ENCODE measurements at places on chromosomes 3 and 15.
A peak's percentile ranks its signal among the peaks of the same experiment; 100 is the strongest.

GRCh38 chr3:194470615-194471014, 16.2 kb downstream of the ATP13A3 start:
- DNase-seq: no peak

- no peak for DNase-seq
Measured at GRCh38 chr15:38514601-38515000, 50.0 kb downstream of the RASGRP1 start.

GRCh38 chr3:78970656-78971055, 797.1 kb downstream of the ROBO1 start:
- DNase-seq: no peak

DNA sequence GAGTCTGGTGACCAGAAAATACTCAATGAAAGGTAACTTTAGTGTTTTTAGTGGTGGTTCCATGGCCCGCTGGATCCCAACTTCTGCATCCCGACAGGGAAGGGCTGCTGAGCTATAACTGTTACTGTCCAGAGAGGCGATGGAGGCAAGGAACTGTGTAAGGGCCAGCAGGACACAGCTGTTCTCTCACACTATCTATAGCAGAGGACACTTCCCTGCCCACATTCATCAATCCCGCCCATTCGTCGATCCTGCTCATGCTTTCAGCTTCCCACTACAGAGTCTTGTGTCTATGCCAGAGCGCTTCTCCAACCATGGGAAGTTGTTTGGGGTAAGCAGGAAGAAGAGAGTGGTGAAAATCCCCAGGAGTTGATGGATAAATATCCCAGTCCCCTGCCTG, 8.4 kb downstream of the COLQ start:
- no peak for DNase-seq

DNA sequence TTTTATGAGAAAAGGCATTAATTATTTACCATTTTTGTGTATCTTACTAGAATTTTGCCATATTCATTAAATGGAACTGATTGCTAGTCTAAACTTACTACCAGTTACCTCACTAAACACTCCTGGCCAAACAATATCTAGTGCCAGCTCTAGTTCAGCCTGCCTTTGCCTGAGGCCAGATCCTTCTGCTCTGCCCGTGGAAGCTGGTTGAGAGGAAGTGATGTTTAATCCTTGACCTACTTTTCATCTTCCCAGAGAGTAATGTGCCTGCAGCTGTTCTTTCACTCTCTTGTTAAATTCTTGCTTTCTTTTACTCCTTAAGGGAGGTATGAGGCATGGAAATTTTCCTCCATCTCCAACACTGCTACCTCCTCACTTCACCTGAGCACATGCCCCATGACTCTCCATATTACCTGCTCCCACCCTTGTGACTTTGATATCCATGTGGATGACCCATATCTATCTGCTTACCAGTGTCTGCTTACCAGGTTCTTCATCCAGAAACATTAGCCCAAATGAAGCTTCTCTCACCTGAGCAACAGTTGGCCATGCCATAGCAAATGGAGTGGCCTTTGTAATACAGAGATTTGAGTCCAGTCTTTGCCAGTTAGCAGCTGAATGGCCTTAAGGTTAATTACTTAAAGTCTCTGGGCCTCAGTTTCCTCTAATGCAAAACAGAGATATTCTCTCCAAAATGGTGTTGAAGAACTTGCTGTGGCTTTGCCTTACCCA, 53.4 kb downstream of the UBE2E1 start:
- DNase-seq: no peak

- no peak for DNase-seq
Measured at GRCh38 chr3:173135059-173135458, 6.0 kb downstream of the SPATA16 start.

GRCh38 chr3:121979734-121980449, 42.2 kb downstream of the ILDR1 start:
- no peak for DNase-seq

GRCh38 chr3:33023176-33024136, 72.0 kb downstream of the CCR4 start:
- DNase-seq: peak; percentile 79

DNA sequence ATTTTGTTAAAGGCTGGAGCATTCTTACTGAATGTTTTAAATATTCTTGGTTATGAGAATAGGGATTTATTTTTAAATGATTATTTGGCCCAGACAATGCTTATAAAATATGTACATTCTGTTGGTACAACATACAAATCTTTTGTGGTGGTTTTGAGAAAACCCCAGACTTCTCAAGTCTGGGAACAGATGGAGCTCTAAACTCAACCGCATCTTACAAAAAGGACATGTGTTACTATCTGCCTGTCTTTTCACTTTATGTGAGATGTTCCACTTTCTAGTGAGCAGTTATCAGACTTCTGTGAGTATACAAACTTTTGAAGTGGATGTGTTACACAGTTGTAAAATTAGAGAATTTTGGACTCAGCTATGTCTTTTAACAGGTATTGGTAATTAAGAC, 135.5 kb upstream of the RBMS3 start:
- no peak for DNase-seq

GRCh38 chr3:30607032-30607833, 832 bp downstream of the TGFBR2 start:
- peak; percentile 77 for DNase-seq

DNA sequence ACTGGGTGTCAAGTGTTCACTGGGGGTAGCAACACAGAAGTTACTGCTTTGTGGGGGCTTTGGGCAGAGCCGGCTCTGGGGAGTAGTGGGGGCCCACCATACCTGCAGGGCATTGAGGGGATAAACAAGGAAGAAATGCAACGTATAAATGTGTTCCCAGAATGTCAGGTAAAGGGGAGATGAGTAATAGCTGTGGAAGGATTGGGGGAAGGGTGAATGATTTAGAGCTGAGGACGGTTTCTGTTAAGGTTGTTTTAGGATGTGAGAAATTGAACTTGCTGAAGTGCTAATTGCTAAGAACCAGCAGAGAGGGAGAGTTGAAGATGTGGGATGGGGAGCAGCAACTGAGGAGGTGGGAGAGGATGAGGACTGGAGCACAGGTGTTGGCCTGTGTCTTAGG, 10.7 kb downstream of the SCG5 start:
- no peak for DNase-seq

DNA sequence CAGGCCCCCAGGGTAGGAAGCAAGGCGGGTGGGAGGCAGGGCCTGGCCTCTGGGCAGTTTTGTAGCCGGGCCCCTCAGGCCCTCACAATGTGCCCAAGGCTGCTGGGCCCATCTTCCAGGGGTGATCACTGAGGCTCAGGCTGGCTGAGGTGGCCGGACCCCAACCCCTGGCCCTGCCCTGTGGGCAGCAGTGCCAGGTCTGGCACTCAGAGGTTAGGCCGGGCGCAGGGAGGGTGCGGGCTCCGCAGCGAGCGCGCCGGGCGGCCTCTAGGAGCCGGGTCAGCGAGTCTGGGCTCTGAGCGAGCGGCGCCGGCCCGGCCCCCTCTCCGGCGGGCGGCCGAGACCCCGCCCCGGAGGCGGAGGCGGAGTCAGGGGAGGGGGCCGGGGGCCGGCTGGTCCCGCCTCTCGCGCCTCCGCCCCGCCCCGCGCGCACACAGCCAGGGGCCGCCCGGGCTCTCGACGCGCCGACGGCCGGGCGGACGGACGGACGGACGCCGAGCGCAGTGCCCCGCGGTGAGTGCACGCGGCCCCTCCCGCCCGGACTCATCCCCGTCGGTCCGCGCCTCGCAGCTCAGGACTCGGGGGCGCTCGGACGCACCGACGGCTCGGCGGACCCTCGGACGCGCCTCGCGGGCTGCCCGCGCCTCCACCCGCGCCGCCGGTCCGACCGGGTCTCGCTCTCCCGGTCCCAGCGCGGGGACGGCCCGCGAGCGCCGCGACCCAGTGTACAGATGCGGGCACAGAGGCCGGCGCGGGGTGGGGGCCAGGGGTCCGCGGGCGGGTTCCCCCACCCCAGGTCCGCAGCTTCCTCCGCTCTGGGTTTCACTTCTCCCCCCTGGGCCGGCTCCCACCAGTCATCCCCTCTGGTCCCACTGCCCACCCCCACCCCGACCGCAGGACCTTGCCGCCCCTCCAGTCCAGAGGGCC, at the start of gene FBLN2:
TSS of gene FBLN2 (plus strand) at position 430 of the 927 bp plus-strand sequence. CDS start 21,231 bp downstream, outside the sequence.
- DNase-seq: peak; percentile 11

GRCh38 chr15:68056097-68056865, 2.2 kb downstream of the PIAS1 start:
- DNase-seq: no peak

DNA sequence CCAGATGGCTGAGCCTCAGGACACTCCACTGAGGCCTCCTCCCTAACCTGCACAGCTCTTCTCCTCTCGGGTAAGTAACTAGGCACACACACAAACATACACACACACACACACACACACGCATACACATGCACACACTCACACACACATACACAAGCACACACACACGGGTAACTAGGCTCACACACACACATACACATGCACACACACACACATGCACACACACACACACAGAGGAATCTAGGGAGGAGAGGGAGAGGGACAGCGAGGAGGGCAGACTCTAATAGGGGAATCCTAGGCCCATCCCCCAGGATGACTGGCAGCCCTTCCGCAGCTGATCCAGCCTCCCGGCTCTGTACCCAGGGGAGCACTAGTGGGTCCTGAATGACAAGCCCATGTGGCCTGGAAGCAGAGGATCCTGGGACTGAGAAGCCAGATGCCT, 177.4 kb upstream of the LINGO1 start:
- DNase-seq: no peak

GRCh38 chr15:69096196-69096595, 64.2 kb upstream of the GLCE start:
- DNase-seq: no peak

GRCh38 chr3:42301446-42302175, 35.6 kb upstream of the CCK start:
- no peak for DNase-seq

DNA sequence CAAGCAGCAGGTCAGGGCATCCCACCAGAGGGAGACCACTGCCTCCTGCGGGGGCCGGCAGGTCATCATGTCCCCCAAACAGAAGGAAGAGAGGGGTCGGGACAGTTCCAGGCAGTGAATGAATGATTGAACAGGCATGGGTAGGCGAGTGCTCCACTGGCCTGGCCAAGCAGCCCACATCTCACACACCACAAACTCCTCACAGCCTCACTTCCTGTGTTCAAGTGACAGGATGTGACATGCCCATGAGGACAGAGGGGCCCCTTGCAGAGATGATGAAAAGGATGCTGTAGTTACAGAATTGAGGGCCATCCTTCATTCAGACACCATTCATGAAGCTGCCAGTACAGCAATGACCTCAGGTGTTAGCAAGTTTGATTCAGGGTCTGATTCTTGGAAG, 3.7 kb downstream of the IQSEC1 start:
- DNase-seq: peak; percentile 85

DNA sequence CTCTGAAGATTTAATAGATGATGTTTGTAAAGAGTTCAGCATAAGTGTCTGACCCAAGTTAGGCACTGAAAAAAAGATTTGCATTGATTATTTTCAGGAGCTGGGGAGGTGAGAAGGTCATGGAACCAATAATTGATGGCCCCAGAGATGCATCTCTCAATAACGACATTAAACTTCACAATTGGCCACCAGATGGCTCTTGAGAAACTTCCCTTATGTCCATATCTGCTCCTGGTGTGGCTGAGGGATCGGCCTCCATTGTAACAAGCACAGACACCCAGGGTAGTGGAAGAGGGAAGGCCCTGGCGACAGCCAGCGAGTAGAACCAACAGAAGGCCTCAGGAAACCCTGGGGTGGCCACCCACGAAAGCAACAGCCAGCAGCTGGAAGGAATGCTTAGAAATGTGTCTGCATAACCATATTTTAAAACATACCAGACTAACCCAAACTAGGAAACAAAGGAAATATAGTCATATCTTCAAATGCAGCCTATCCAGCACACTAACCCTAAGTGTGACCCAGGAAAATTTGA, 536.7 kb downstream of the SOX2 start:
- DNase-seq: no peak

DNA sequence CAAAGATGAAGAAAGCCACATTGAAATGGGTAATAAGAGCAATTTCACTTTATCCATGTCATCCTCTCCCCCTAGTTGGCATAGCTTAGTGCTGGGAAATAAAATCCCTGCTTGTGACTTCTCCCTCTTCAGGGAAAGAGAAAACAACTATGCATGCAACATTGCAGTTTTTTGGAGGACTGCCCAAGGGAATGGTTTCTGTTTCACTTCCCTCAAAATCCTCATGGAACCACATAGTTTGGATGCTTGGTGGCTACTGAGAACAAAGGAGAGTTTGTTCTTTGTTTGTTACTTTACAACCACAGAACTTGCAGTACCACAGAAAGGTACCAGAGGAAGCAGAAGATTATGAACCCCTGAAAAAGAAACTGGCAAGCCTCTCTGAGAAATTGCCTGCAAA, 384.6 kb upstream of the RORA start:
- no peak for DNase-seq

GRCh38 chr3:175193815-175194518, 334.8 kb downstream of the NAALADL2 start:
- peak; percentile 38 for DNase-seq

DNA sequence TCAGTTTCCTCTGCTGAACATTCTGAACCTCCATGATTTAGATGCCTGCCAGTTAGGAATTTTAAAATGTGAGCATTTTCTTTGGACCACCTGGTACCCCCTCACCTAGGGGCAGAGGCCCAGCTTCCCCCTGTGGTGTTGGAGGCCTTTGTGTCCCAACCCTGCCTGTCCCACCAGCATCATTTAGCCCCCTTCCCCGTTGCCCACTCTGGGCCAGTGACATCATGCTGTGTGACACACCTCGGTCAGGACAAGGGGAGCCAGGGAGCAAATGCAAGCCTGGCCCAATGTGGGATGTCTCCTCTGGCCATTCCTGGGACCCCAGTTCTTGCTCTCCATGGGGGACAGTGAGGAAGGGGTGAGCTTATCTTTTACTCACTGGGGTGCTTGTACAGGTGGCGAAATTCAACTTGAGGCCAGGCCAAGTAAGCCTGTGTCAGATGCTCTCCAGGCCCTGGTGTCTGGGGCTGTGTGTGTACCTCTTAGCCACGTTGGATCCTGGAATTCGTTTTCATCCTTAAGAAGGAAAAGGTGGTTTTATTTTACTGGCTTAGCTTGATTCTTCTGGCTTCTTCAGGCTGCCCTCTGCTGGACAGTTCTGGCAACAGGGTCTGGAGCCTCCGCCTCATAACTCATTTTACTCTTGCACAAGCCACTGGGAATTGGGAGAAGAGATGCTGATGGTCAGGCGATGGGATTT, 49.7 kb upstream of the MYZAP start:
- DNase-seq: peak; percentile 44

DNA sequence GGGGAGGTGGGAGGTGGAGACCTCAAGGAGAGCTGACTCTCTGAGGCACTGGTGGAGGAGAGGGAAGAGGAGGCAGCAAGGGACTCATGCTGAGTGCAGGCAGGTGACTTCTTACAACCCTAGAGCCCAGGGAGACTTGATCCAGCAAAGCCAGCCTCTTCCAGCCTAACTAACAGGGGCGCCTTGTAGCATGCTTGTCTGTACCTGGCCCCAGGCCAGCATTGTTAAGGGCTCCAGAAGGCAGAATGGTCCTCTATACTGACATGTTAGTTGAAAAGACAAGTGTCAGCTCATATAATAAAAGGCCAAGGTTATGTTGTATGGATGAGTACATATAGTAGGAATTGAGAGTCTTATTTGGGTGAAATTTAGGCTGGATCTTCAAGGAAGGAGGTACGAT, 65.4 kb downstream of the CHDH start:
- DNase-seq: no peak

- DNase-seq: peak; percentile 80
Measured at GRCh38 chr15:34239151-34239808, 14.5 kb downstream of the EMC4 start.

GRCh38 chr3:160804762-160805161, 48.7 kb downstream of the PPM1L start:
- DNase-seq: no peak

Measured in activated CD4-positive, alpha-beta T cell treated with anti-CD3 and anti-CD28 coated beads, Interleukin-10, Interleukin-2, amounts not matched to agents 100 ng/mL and 50 ng/mL, durations not matched to agents 16 hours and 8 hours (primary cell).